ENCODE measurements at places on chromosomes 13 and 19.

DNA sequence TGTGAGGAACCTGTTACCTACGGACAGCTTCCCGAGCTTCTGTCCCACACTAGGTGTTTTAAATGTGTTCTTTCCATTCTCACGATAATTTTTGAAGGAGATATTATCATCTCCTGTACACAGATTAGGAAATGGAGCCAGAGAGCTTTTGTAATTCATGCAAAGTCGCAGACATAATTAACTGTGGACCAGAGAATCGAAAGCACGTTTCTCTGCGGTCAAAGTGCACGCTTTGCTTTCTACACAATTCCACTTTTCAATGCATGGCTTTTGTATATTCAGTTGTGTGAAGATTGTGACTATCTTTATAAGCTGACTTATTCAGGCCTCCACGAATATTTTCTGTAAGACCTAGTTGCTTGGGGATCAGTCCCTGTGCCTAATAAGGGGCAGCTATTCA lies 81.7 kb upstream of the SLC10A2 start:
- DNase-seq = no peak

DNA sequence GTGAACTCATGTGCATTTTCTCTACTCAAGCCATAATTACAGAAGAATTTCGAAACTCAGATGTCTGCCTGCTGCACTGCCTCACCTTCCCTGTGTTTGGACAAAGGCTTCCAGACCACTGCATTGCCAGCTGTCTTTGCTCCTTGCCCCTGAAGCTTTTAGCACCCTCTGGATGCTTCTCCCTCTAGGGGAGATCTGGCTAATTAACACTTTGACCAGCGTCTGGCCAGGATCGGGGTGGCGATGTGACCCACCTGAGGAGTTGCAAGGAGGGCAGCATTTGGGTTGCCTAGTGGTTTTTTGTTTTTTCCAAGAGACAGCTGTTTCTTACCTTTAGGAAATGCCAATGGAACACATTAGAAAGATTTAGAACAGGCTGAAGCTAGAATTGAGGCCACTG lies 127.7 kb upstream of the ZNF536 start:
- DNase-seq = no peak

DNA sequence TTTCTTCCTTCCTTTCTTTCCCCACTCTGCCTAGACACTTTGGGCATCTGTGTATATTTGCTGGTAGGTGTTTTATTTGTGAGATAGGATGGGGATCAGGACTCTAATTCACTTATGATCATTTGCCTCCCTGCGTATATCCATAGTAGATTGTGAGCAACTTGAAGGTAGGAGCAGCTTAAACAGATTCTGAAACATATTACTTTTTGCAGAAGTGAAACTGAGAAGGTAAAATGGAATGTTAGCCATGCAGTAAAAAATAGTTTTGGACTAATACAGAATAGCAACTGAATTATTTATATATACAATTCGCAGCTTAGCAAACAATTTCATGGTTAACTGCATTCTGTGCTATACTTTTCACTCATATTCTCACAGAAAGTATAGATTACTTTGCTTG lies 38.7 kb downstream of the RNF6 start:
- DNase-seq = no peak

GRCh38 chr13:45859705-45860104 lies 8.2 kb upstream of the SIAH3 start:
- no peak for DNase-seq

- no peak for DNase-seq
Observed at GRCh38 chr13:94120878-94121277, 358.6 kb downstream of the DCT start.

DNA sequence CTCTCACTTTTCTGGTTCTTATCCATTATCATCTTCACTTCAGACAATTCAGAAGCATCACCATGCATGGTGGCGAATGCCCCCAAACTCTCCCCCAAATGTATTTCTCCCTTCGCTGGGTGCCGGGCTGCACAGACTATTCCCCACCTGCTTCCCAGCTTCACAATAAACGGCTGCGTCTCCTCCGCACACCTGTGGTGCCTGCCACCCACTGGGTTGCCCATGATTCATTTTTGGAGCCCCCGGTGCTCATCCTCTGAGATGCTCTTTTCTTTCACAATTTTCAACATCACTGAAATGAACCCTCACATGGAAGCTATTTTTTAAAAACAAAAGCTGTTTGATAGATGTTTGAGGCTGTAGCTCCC lies 2.8 kb upstream of the F10 start:
- DNase-seq = no peak

- no peak for DNase-seq
Observed at GRCh38 chr19:10708291-10708690, 7.1 kb downstream of the QTRT1 start.

DNA sequence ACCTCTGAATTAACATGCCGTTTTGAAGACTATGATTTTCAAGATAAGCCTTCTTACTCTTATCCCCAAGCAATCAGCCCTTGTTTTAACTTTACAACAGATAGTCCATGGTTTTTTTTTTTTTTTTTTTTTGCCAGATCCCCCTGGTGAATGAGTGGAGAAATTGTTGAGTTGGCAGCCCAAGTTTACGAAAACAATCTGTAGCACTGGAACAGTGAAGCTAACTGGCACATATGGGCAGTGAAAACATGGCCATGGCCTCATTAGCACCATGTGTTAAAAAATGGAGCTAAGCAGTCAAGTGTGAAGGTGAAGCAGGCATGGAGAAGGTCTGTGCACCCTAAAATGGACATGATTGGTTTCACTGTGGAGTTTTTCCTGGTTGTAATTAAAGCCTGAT lies 812.1 kb upstream of the MIR17HG start:
- DNase-seq = no peak

DNA sequence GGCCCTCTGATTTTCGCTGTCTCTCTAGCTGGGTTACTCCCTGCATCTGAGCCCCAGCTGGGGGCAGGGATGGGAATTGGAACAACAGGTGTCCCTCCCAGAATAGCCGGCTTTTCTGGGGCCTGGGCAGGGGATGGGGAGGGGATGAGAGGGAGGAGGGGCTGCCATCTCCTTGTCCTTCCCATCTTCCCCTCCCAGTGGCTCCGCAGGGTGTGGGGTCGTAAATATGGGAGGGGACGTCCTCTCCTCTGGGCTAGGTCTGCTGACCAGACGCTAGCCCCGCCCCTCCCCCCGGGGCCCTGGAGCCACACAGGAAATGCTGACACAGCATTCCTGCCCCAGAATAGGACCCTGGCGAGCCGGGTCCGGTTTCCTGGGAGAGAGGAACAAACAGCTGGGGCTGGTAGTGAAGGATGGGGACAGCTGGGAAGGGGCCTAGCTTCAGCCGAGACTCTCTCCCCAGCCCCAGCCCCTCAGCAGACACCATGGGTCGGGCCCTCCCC lies 1.1 kb downstream of the RYR1 start:
- DNase-seq = no peak

DNA sequence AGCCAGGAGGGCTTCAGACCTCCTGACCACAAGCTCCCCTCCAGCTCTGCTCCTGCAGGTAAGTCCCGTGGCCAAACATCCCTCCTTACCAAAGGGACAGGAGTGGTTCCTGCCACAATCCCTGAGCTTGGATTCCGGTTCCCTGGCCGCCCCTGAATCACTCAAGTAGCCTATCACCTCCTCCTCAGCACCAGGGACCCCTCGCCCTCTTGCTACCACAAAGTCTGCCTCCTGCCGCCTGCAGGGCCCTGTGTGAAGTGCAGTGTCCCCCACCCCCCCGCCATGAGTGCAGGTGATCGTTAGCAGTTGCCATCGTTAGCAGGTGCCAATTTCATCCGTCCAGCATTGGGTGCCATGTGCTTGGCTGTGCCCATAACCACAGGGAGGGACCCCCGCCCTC lies 40.8 kb upstream of the RANBP3 start:
- no peak for DNase-seq

DNA sequence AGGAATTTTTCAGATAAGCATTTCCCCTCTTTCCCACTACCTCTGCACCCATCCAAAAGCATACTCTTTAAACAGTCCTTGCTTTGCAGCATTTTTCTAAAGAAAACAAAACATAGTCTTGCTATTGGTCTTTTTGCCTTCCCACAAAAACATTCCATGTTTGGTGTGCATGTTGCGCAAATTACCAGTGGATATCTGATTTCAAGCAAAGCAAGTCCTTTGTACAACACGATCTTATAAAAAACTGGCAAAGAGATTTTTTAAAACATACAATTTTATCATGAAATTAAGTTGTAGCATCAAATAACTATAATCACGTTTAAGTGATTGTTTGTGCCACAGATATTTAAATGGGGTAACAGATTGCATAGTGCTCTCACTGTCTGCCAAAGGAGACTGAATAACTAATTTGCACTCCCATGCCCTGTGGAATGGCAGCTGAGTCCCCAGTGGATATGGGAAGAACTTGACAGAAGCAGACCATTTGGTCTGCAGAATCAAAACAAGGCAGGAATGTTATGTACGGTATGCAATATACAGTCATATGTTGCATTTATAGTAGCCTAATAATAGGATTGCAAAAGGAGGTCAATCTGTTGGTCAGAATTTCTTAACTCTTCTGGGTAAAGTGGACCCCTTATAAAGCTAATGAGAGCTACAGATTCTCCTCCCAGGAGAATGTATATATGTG lies 285.7 kb downstream of the TBC1D4 start:
- no peak for DNase-seq

GRCh38 chr19:19276386-19276785 lies 3.3 kb upstream of the TM6SF2 start:
- no peak for DNase-seq

All from NCI-H1105 treated with DMSO at 0.1 percent for 48 hours (cell line).